ENCODE measurements at places on chromosomes 11 and 22. TPM values are rescaled to one million over a fixed set of nuclear protein-coding genes. Genes with fewer than 3 reads are reported as not detected.

The CALCA gene
- total RNA-seq = not detected

The MMP27 gene
- not detected for total RNA-seq

The CD3D gene
- not detected for total RNA-seq

The OR52E5 gene
- total RNA-seq = not detected

The SCUBE1 gene
- 68.9 TPM for total RNA-seq

The KRTAP5-7 gene
- not detected for total RNA-seq

The OR10V1 gene
- total RNA-seq = not detected

GRCh38 chr11:12042215-12042676 lies 33.8 kb upstream of the DKK3 start:
- DNase-seq = no peak

DNA sequence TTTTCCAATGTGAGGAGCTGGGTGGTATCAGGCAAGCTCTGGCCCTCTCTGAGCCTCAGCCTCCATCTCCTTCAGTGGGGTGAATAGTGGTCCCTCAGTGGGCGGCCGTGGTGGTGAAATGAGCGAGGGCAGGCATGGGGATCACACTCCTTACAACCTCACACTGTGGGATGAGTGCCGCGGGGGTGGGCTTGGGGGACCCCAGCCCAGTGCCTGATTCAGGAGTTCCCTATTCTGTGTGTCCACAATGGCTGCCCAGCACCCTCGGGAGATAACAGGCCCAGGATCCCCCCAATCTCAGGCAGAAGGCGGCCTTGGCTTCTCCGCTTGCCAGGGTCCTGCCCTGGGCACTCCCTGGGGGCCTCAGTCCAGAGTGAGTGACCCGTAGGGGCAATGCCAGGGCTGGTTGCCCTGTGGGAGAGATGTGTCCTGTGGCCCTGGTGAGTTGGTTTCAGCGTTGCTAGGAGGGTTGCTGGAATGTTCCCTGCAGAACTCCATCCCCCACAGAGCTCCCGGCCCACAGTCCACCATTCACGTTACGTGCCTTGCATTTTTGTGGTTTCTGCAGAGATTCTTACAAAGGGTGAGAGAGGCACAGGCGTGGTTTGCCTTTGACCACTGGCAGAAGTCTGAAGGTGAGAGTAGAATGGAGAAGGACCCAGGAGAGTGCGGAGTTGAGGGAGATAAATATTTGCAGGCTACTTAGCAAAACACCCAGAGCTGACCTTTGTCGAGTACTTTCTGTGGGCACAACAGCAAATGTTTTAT lies 2.9 kb downstream of the ALDH3B1 start:
- DNase-seq = no peak

- DNase-seq = no peak
These were observed 82.1 kb downstream of the USP47 start for GRCh38 chr11:11923828-11924227.

GRCh38 chr11:43649921-43650320 lies 30.6 kb upstream of the HSD17B12 start:
- no peak for DNase-seq

DNA sequence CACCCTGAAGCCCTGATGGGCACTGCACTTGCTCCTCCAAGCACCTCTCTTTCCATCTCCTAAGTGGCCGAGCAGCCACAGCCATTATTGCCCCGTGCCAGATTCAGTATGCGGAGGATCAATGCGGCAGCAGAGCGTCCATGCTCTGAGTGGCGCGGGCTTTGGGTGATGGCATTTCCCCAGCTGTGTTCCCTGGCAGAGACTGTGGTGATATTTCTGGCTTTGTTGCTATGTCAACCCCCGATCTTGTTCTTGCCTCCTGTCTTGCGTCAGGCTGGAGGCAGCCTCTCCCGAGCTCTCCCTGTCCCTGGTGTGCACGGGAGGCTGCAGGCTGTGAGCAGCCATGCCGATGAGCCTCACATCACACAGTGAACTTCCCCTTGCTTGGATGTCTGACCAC lies 1018.6 kb downstream of the TBC1D22A start:
- no peak for DNase-seq

DNA sequence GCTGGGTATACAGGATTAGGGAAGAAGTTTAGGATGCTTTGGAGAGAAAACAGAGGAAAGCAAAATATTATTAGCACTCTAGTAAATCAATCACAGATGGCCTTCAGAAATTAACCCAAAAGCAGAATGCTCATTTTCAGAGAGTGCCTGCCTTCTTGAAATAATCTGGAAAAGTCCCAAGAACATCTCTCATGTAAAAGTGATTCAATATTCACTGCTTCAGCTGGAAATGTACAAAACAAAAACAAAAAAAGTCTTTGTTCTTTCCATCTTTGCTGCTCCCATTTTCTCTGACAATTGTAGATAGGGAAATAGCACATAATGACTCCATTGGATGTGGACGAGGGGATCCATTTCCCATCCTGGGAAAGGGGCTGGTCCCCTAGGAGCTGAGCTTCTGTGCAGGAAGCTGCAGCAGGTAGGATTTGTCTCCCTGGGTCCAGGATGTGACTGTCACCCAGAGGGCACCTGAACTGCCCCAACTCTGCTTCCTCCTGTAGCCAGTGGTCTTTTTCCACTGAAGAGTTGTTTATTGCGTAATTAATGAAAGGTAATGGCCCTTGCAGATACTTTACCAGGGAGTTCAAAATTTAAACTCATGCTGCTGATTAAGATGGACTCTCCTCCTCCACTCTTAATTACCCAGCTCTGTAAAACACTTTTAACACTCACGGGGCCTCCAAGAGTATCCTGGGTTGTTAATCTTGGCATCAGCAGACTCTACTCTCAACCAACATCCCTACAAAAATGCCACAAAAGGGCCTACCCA lies 57.9 kb downstream of the SC5D start:
- no peak for DNase-seq

GRCh38 chr11:125170510-125171031 lies 6.0 kb downstream of the PKNOX2 start:
- DNase-seq = no peak

DNA sequence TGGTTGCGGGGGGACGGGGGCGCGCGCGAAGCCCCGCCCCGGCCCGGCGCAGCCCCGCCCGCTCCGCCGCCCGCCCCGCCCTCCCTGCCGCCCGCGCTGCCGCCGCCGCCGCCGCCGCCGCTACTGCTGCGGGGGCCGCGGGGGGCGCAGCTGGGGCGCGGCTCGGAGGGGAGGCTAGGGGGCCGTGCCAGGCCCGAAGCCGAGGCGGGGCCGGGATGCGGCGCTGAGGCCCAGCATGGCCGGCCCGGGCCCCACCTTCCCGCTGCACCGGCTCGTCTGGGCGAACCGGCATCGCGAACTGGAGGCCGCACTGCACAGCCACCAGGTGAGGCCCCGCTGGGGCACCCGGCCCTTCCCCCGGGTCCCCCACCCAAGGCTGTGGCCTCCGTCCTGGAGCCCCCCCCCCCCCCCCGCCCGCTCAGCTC lies at the start of gene ANKRD13D:
ANKRD13D (plus strand) TSS at position 78 of the 425 bp plus-strand sequence; CDS start at position 236, 158 bp downstream.
- no peak for DNase-seq

DNA sequence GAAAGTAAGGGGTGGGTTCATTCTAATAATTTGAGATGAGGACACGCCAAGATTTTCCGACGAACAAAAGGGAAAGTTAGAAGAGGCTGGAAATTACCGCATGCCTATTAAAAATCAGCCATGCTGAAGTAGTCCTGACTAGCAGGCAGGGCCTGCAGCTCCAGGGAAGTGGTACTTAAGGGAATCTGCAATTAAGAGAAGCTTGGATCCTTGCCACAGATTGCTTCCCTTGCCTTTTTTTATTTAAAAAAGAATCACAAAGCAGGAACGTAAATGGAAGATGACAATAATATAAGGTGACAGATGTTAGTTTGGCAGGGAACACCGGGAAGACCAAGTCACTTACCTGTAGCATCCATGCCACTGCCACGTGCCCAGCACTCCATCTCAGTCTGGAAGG lies 359.3 kb downstream of the CADM1 start:
- DNase-seq = no peak

GRCh38 chr11:112524798-112525197 lies 264.1 kb upstream of the PLET1 start:
- DNase-seq = no peak
